ENCODE measurements at places on chromosomes 11 and 22.
A peak's percentile ranks its signal among the peaks of the same experiment; 100 is the strongest.

DNA sequence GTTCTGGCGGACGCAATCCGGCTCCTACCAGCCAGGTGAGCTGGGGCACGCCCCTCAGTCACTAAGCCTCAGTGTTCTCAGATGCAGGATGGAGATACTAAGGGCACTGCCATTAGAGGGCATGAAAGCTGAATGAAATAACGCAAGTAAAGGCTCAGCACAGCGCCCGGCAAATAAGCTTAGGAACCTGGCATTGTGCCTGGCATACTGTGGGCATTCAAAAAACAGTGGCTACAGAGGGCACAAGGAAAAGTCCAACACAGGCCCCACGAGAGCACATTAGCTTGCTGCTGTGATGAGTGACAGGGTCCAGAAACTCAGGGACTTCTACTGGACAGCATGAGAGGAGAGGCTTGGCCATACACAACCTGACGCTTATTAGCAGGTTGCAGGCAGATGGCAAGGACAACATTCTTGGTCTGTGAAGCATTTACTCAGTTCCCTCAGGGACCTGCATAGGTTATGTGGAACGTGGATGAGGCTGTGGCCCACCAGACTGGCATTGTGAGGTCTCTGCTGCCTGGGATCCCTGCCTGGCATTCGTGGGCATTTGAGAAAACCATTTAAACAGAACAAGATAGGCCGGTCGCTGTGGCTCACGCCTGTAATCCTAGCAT lies 12.2 kb downstream of the TXN2 start:
- DNase-seq: no peak

GRCh38 chr11:66365711-66366619 lies 5.6 kb downstream of the SLC29A2 start:
- DNase-seq: no peak

GRCh38 chr11:77127920-77128691 lies at the start of gene MYO7A:
Gene MYO7A (plus strand): TSS chr11:77128246. CDS start chr11:77130635, 2,389 bp downstream.
- no peak for DNase-seq

DNA sequence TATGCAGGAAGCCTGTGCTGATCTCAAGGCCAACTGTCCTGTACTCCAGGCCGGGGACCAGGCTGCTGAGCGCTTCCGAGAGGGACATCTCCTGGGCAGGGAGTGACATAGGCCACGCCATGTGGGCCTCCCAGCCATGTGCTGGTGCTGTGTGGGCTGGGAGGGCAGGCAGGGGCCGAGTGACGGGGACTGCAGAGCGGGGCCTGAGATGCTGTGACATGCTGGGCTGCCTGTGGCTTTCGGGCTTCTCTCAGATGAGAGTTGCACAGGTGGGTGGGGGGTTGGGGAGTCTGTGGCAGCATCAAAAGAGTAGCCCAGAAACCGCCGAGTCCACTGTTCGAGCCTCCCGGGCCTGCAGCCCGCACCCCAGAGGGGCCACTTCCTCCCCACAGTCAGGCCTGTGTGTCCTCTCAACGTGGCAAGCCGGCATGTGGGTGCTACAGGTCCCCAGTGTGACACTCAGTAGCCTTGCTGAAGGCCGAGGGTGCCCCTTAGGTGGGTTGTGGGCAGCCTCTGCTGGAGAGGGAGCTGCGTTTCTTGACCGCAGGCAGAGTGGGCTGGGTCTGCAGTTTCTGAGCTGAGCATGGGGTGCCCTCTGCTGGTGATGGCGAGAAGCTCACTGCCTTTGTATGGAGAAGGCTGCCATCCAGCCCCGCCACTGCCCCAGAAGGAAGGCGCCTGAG lies 101.2 kb downstream of the BCR start:
- DNase-seq: peak; percentile 58

DNA sequence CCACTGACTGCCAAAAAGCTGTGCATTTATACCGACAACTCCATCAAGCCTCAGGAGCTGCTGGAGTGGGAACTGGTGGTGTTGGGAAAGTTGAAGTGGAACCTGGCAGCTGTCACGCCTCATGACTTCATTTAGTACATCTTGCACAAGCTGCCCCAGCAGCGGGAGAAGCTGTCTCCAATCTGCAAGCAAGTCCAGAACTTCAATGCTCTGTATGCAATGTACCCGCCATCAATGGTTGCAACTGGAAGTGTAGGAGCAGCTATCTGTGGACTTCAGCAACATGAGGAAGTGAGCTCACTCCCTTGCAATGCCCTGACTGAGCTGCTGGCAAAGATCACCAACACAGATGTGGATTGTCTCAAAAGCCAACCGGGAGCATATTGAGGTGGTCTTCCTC lies at the start of gene SLC22A25:
SLC22A25 (minus strand) TSS at position 67 of the 400 bp plus-strand sequence. CDS start 13,947 bp downstream, outside the sequence.
- no peak for DNase-seq

- DNase-seq: no peak
These were observed 323 bp upstream of the PANX1 start for GRCh38 chr11:94128291-94128745.

- DNase-seq: no peak
These were observed 1206.3 kb upstream of the CNTN5 start for GRCh38 chr11:97814325-97814959.

DNA sequence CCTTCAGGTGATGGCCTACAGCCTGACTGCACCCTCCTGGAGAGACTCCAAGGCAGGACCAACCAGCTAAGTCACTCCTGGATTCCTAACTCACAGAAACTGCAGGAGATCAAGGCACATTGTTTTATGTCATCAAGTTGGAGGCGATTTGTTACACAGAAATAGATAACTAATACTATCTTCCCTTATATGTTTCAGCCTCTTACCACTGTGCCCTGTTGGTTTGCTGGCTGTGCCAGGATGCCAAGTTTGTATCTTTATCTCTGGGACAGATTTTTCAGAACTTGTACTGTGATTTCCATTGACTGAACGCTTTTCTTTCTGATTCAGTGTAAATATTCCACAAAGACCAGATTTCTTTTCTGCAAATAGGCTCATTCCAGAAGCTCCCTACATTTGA lies 76.2 kb upstream of the OPCML start:
- no peak for DNase-seq

DNA sequence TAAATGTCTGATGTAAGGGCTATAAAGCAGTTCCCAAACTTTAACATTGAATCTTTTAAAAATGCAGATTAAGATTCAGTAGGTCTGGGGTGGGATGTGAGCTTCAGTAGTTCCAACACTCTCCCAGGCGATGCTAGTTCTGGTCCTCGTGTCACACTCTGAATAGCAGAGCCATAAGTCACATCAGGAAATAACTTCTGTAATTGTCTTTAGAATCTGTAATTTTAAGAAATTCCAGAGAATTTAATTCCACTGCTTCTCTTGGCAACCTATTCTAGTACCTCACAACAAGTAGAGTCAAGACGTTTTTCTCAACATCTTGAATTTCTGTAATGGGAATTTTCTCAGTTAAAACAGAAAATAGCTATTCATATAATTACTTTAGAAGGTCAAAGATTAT lies 223.1 kb downstream of the TMEM135 start:
- DNase-seq: no peak

GRCh38 chr11:73401217-73401923 lies 25.2 kb downstream of the RELT start:
- no peak for DNase-seq

DNA sequence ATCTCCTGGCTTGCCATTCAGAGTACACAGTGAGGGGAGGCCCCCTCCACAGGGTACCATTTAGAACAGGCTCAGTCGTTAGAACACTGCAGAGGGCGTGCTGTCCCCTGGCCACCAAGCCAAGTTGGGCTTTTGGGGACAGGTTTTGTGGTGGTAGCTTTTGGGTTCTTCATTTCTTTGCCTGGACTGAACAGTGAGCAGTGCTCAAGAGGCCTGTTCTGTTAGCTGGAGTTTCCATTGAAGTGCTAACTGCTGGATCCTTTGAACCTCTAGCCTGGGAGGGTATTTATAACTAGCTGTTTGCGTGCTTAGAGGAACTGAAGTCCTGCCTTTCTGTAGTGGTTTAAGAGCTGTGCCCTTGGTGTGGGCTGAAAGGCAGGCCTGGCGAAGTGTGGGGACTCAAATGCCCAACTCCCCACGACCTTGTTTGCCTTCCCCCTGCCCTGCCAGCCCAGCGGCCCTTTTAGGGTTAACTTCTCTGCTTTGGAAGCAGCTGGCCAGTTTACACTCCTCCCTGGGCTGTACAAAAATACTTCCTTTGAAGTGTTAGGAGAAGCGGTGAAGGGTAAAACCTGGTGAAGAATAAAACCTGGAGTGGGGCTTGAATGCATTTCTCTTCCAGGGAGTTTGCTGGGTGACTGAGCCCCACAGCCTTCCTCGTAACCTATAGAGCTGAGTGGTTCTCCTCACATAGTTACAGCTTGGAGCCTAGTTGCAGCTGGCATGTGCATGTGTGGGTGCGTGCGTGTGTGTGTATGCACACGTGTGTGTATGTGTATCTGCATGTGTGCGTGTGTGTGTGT lies 34.6 kb downstream of the ZNRF3 start:
- DNase-seq: peak; percentile 66

- DNase-seq: no peak
These were observed 9.8 kb downstream of the YAP1 start for GRCh38 chr11:102119997-102120396.

DNA sequence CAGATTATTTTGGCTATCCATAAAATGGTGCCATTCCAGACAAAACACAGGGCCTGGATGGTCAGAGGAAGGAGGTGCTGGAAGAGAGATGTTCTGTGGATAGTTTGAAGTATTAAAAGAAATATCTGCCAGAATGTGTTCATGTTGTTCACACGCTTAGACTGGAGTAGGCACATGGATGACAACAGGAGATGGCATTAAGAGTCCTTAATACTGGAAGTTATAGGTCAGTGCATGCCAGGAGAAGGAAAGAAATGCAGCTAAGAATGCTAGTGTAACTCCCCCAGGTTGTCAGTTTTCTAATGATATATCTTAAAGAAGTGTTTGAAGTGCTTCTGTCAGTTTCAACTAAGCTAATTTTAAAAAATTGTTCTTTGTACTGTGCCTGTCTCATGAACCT lies 20.2 kb downstream of the KREMEN1 start:
- no peak for DNase-seq

DNA sequence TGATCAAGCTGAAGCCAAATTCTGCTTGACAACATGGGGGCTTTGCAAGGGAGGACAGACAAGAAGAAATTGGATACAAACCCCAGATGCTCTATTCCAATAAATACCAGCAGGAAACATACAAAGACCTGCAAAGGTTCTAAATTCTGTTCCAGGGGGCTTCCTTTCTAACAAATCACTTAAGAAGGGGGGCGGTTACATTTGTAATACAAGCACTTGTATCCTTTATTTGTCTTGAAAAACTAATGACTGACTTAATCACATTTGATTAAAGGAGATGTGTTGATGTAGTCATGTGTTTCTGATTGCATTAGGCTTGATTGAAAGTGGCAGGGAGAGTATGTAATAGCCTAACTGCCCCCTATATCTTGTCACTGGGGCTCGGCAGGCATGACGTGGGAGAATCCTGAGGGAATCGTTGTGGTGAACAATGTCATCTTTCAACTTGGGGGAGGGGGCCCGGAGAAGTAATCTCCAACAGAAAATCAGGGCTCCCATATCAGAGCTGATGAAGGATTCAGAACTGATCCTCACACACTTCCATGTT lies 361.7 kb downstream of the INSC start:
- no peak for DNase-seq

DNA sequence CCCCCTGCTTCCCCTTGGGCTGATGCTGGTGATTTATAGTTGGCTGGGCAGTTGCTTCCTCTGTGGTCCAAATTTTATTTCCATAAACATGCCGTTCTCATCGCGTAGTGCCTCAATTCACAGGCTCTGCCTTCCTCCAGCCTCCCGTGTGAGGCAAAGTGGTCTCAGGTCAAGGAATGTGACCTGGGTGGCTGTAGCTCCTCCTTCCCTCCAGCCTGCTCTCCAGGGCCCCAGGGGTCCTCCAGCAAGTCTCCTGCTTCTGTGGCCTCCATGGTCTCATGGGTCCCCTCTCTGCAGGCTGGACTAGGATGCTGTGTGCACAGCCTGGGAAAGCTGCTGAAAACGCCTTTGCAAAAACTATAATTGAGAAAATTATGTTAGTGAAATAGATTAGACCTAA lies 694.1 kb downstream of the BRD1 start:
- no peak for DNase-seq

DNA sequence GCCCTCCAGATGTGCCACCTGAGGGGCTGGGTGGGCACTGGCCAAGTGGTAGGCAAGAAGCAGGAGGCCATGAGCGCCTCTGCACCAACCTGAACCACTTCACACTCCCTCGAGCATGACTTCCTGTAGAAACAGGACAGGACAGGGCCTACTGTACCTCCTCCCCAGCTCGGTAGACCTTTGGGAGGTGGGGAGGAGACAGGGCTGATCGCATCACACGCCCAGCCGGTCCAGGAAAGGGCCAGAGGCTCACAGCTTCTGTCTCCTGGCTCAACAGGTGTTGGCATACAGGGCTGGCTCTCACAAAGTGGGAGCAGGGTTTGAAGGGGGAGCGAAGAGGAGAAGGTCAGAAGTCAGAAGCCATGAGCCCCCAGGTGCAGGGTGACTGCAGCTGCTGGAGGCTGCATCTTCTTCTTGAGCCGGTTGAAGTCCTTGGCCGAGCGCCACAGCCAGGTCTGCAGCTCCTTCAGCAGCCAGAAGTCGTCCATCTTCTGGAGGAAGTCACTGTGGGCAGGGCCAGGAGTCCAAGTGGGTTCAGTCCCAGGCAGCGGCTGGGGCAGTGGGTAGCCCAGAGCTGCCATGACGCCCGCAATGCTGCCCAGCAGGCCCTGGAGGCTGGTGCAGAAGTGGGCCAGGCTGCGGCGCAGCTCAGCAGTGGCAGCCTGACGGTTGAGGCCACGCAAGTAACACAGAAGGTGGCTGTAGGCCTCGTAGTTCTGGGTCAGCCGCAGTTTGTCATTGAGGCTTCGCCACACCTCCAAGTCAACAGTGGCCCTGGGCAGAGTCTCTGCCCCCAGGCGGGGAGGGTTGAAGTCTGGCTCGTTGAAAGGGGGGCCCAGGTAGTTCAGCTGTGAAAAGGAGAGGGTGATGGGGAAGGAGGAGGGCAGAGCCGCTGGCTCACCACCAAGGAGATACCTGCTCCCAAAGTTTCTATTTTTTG lies 8.3 kb downstream of the CLCF1 start:
- DNase-seq: no peak

DNA sequence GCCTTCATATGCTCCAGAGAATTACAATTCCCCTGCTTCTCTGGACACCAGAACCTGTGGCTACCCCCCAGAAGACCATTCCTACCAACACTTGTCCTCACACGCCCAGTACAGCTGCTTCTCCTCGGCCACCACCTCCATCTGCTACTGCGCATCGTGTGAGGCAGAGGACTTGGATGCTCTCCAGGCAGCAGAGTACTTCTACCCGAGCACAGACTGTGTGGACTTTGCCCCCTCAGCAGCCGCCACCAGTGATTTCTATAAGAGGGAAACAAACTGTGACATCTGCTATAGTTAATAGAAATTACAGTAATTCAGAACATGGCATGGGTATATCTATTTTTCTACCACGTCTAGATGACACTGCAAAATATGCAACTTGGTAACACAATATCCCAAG lies 9.8 kb downstream of the POU2AF3 start:
- no peak for DNase-seq

DNA sequence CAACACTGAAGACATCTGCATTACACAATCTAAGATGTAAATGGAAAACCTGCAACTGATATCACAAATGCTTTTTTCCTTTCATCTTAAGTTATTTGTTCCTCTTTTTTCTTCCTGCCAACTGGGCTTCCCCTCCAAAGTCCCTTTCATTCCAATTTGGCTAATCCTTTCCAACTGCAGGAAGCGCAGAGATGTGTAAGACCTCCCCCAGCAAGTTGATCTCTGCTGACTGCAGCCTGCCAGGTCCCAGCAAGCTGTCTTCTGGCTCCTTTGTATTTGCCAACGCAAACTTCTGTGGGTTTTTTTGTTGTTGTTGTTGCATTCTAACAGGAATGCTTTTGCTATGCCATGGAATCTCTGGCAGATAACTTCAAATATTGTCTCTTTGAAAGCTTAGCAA lies 38.5 kb upstream of the LRRC4C start:
- DNase-seq: peak; percentile 35

GRCh38 chr11:68309621-68310185 lies 2.7 kb upstream of the LRP5 start:
- no peak for DNase-seq

All from astrocyte of the cerebellum (primary cell).